ENCODE measurements at places on chromosomes 13 and 19. TPM values are rescaled to one million over a fixed set of nuclear protein-coding genes. Genes with fewer than 3 reads are reported as not detected.

ZNF850 gene
- 5.9 TPM for total RNA-seq

TMC4 gene
- 3.5 TPM for total RNA-seq

RPS28 gene
- 2,116 TPM for total RNA-seq

CYP4F22 gene
- 0.34 TPM for total RNA-seq

C19orf85 gene
- total RNA-seq = not detected

ZNF728 gene
- total RNA-seq = not detected

PCCA gene
- 8.0 TPM for total RNA-seq

NFIX gene
- 1.3 TPM for total RNA-seq

IRGC gene
- not detected for total RNA-seq

ONECUT3 gene
- not detected for total RNA-seq

PIAS4 gene
- 29.8 TPM for total RNA-seq

SIGLEC8 gene
- not detected for total RNA-seq

PINLYP gene
- total RNA-seq = 9.9 TPM

NCR1 gene
- total RNA-seq = not detected

CFAP97D2 gene
- 0.18 TPM for total RNA-seq

REEP6 gene
- total RNA-seq = 1.7 TPM

ADAMTSL5 gene
- total RNA-seq = 5.4 TPM

SELENOV gene
- total RNA-seq = not detected

EMC10 gene
- 70.8 TPM for total RNA-seq

COL4A2 gene
- total RNA-seq = not detected

OR4F17 gene
- not detected for total RNA-seq

SMAD9 gene
- total RNA-seq = not detected

GIPC1 gene
- total RNA-seq = 36.8 TPM

CYSLTR2 gene
- 3.7 TPM for total RNA-seq

PLPP2 gene
- total RNA-seq = not detected

NLRP4 gene
- not detected for total RNA-seq

PRPF31 gene
- total RNA-seq = 75.9 TPM

ETV2 gene
- total RNA-seq = 1.3 TPM

FCAR gene
- not detected for total RNA-seq

SERP2 gene
- not detected for total RNA-seq

DMKN gene
- not detected for total RNA-seq

CBY2 gene
- not detected for total RNA-seq

ZIM2 gene
- total RNA-seq = not detected

DNAAF3 gene
- 0.18 TPM for total RNA-seq

GCDH gene
- total RNA-seq = 40.9 TPM

DHDH gene
- total RNA-seq = 0.52 TPM

C13orf42 gene
- total RNA-seq = not detected

LACC1 gene
- 0.45 TPM for total RNA-seq

PRR22 gene
- total RNA-seq = 4.5 TPM

OR7G3 gene
- not detected for total RNA-seq

SPACA4 gene
- not detected for total RNA-seq

Measured in T-helper 2 cell treated with Interferon-gamma antibody and Interleukin-4, amounts not matched to agents 100 ng/mL and 5 ng/mL, for 36 hours (primary cell).